ENCODE measurements at places on chromosomes 11 and 22. TPM values are rescaled to one million over a fixed set of nuclear protein-coding genes. Genes with fewer than 3 reads are reported as not detected.

HORMAD2 gene
- total RNA-seq, result not detected

DDIAS gene
- 16.9 TPM for total RNA-seq

ZNF214 gene
- total RNA-seq, result not detected

DNA sequence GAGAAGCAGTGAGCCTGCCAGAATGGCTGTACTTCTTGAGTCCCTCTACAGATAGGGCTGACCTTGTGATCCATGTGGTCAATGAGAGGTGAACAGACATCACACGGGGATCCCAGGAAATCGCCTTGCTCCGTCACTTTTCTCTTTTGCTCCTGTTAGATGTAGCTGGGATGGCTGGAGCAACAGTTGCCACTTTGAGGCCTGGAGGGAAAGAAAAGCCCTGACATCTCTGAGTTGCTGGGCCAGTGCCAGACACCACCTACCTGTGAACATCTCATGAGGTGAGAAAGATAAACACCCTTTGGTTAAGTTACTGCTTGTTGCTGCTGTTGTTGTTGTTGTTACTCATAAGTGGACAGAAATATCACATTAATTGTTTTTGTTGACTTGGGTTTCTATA is 840.3 kb downstream of the TBC1D22A start:
- H3K27ac ChIP-seq, result no peak overlapping the region
- H3K27me3 ChIP-seq, result peaks cover 9% of the 10 kb centered on the region
- H3K4me3 ChIP-seq, result no peak overlapping the region
- no peak for DNase-seq
- no peaks in the 10 kb centered on the region for H3K4me1 ChIP-seq

DNA sequence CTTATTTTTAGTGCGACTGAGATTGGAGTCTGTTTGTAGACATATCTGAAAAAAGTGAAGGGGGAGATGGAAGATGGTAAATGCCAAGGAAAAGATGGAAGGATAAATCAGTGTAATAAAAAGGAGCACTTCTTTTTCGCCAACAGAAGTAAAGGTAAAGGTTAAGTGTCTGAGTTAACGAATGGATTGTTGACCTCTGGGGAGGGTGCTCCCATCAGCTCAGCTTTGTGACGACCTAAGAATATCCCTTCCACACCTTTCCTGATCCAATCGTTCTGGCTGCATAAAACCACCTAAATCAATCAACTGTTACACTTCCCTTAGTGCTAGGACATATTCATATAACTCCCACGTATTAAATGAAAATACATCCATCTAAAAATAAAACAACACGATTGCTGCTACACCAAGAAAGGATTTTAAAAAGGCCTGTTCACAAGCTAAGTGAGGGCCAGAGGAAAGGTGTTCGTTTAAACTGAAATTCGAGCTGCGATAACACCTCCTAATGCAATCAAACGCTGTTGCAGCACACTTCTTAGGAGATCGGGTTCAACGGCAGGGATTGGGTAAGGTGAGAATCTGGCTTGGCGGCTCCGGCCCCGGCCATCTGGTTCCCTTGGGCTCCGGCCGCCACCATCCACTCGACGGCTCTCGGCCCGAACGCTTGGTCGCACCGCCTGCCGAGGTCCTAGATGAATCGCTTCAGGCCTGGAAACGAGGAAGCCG is 658 bp downstream of the C11orf71 start:
- H3K4me3 ChIP-seq, result peak overlapping the region; percentile 98
- no peaks in the 10 kb centered on the region for H3K27me3 ChIP-seq
- H3K27ac ChIP-seq, result peak overlapping the region; percentile 99
- DNase-seq, result no peak
- peaks cover 21% of the 10 kb centered on the region for H3K36me3 ChIP-seq
- peaks cover 43% of the 10 kb centered on the region for H3K4me1 ChIP-seq

- peak overlapping the region; percentile 27 for H3K27ac ChIP-seq
- H3K36me3 ChIP-seq, result no peaks in the 10 kb centered on the region
- H3K4me1 ChIP-seq, result peaks cover 24% of the 10 kb centered on the region
- no peaks in the 10 kb centered on the region for H3K27me3 ChIP-seq
- no peak overlapping the region for H3K4me3 ChIP-seq
Measured at GRCh38 chr22:35882211-35883030, 146.2 kb downstream of the RBFOX2 start.

DNA sequence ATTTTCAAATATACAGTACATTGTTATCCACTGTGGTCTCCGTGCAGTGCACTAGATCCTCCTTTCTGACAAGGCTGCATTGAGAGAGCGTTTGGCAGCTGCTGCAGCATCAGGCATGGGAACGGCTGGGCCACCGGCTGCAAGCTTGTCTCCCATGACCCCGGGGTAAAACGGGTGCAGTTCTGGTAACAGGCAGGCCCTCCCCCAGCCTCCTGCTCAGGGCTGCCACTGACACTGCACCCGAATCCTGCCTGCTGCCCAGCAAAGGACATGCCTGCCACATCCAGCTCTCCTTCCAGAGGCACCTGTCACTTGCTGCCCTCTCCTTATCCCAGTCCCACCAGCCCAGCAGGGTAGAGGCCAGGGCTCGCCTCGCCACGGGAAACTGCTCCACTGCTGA is 124.5 kb upstream of the TMEM45B start:
- no peak overlapping the region for H3K4me3 ChIP-seq
- H3K27me3 ChIP-seq, result peaks cover 6% of the 10 kb centered on the region
- peaks cover 5% of the 10 kb centered on the region for H3K4me1 ChIP-seq
- H3K27ac ChIP-seq, result no peak overlapping the region

GRCh38 chr11:14029440-14029839 is 66.9 kb downstream of the SPON1 start:
- no peaks in the 10 kb centered on the region for H3K4me1 ChIP-seq
- H3K4me3 ChIP-seq, result no peak overlapping the region
- H3K27ac ChIP-seq, result no peak overlapping the region
- H3K27me3 ChIP-seq, result peaks cover 4% of the 10 kb centered on the region
- DNase-seq, result no peak
- no peaks in the 10 kb centered on the region for H3K36me3 ChIP-seq

DNA sequence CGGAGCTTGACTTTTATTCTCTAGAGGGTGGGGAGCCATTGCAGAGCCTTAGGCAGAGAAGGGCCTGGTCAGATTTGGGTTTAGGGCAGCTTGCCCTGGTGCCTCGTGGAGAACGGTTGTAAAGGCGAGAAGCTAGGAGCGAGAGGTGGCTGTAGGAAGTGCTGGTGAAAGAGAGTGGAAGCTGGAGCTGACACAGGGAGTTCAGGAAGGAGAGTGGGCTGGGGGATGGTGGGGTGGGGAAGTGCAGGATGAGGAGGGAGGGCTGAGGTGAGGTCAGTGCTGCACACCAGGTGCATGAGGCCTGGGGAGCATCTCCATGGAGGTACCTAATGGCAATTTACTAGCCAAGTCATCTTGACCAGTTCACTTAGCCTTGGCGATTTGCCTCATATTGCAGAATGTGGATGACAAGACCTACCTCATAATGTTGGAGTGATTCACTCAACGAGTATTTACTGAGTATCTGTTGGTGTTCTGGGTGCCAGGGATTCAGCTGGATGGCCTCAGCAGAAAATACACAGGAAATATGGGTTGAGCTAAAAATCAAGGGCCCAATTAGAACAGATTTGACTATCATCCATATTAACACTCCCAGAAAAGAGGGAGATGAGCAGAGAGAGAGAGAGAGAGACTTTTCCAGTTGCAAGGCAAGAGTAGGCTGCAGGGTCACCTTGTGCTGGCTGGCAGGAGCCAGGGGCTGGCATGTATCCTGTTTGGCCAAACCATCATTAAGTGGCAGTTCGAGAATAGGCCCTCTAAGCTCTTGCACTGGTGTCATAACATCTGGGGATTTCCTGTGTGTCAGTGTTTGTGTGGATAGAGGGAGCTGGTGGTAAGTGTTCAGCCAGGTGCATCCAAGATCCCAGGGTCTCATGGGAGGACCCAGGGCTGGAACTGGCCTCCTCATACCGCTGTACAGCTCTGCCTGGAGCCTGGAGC is 44.4 kb upstream of the CLDN5 start:
- H3K27ac ChIP-seq, result no peak overlapping the region
- DNase-seq, result no peak

GRCh38 chr11:61650781-61651571 is 29.2 kb upstream of the DAGLA start:
- H3K36me3 ChIP-seq, result no peaks in the 10 kb centered on the region
- peaks cover 7% of the 10 kb centered on the region for H3K27me3 ChIP-seq
- H3K4me1 ChIP-seq, result no peaks in the 10 kb centered on the region
- H3K27ac ChIP-seq, result no peak overlapping the region

GRCh38 chr22:26579331-26579886 is 10.5 kb downstream of the TPST2 start:
- H3K36me3 ChIP-seq, result peaks cover 5% of the 10 kb centered on the region
- peak; percentile 70 for DNase-seq
- no peaks in the 10 kb centered on the region for H3K27me3 ChIP-seq
- H3K27ac ChIP-seq, result peak overlapping the region; percentile 97

- H3K27me3 ChIP-seq, result no peaks in the 10 kb centered on the region
- H3K4me1 ChIP-seq, result peaks cover 3% of the 10 kb centered on the region
- no peak for DNase-seq
Measured at GRCh38 chr11:66567787-66568123, 651 bp downstream of the CTSF start.

Measured in activated CD4-positive, alpha-beta T cell treated with anti-CD3 and anti-CD28 coated beads for 36 hours (primary cell).